ENCODE measurements at places on chromosomes 3 and 15. TPM values are rescaled to one million over a fixed set of nuclear protein-coding genes. Genes with fewer than 3 reads are reported as not detected.

- no peak overlapping the region for H3K4me3 ChIP-seq
- no peaks in the 10 kb centered on the region for H3K27me3 ChIP-seq
- no peak for DNase-seq
- no peaks in the 10 kb centered on the region for H3K36me3 ChIP-seq
- H3K27ac ChIP-seq, result no peak overlapping the region
- H3K4me1 ChIP-seq, result peaks cover 6% of the 10 kb centered on the region
Measured at GRCh38 chr3:119663885-119664284, 3.5 kb upstream of the POPDC2 start.

DNA sequence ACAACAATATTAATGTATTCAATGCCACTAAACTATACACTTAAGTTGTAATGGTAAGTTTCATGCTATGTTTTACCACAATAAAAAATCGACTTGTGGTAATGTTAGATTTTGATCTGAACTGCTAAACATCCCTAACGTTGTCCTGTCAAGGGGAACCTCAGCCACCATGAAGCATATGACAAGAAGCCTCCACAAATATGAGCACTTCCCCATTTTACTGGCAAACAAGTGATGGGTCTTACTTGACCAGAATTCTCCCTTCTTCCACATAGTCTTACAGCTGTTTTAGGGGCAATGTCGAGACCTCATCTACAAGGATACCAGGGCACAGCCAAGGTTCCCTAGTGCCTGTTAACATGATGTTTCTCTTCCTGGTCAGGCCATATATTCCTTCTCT lies 124.2 kb upstream of the ABI3BP start:
- H3K27ac ChIP-seq, result no peak overlapping the region
- no peaks in the 10 kb centered on the region for H3K4me1 ChIP-seq
- no peaks in the 10 kb centered on the region for H3K36me3 ChIP-seq
- H3K27me3 ChIP-seq, result no peaks in the 10 kb centered on the region

DNA sequence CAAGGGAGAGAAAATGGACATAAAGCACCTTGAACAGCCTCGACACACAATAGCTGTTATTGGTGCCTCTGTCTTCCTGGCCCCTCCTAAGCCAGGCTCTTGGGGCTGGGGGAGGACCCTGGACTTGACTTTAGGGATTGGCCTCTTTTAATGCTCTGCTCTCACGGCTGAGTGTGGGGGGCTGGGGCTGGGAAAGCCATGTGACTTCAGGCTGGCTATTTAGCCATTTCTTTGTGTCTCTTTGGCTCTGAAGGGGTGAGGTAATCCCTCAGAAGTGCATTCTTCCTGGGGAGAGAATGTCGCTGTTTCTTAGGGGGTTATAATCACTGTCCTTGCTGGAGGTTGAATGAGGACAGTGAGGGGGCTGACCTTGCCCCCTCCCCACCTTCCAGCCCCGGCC lies 26.2 kb downstream of the MAGEF1 start:
- H3K4me3 ChIP-seq, result no peak overlapping the region
- peak; percentile 28 for DNase-seq
- no peak overlapping the region for H3K27ac ChIP-seq
- H3K4me1 ChIP-seq, result peaks cover 10% of the 10 kb centered on the region

GRCh38 chr15:40290545-40290917 lies 7.7 kb upstream of the ANKRD63 start:
- H3K4me3 ChIP-seq, result no peak overlapping the region
- H3K27me3 ChIP-seq, result no peaks in the 10 kb centered on the region
- no peak for DNase-seq
- no peak overlapping the region for H3K27ac ChIP-seq

HTR3E gene
- total RNA-seq, result not detected

DNA sequence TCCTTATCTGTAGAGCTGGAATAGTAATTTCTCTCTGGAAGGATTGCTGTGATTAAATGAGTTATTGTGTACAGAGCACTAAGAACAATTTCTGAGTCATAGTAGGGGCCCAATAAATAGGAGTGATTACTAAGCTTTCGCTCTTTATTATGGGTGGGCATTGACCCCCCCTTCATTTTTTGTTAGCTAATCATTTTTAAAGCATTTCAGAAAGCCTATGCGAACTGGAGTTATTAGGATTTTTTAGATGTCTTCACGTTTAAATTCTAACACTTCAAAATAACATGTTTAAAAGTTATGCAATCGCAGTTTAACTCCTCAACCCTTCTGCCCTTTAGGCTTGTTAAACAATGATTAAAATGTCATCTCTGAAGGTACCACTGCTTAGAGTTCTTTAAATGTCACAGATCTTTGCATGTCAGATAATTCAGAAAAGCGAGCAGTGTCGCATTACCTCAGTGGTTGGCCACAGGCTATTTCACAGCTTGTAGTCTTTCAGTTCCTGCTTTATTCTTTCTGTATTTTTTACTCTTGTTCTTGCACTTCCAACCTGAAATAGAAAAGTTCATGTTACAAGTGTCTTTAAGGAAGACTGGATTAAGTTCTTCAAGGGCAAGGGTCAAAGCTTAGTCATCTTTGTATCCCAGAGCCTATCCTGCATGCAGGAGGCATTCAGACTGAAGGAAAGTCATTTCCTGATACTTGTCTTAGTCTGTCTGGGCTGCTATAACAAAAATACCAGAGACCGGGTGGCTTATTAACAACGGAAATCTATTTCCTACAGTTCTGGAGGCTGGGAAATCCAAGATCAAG lies 102.9 kb downstream of the FNDC3B start:
- H3K27ac ChIP-seq, result no peak overlapping the region
- H3K27me3 ChIP-seq, result no peaks in the 10 kb centered on the region
- peaks cover 17% of the 10 kb centered on the region for H3K4me1 ChIP-seq
- DNase-seq, result no peak
- H3K4me3 ChIP-seq, result no peak overlapping the region
- no peaks in the 10 kb centered on the region for H3K36me3 ChIP-seq

DNA sequence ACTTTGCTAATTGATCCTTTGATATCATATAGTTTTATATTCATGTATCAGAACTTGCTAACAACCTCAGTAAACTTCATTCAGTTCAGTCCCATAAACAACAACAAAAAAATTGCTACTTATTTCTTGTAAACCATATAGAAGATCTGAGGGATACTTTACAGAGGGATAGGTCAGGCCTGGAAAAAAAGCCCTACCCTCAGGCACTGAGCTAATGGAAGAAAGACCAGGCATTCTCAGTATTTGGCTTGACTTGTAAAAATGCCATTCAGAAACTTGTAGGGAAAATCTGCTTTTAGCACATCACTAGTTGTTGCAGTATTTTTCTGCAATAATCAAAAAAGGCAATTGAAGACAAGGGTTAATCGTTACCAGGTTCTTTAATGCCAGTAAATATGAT lies 33.1 kb downstream of the ARMC8 start:
- H3K36me3 ChIP-seq, result no peaks in the 10 kb centered on the region
- no peaks in the 10 kb centered on the region for H3K4me1 ChIP-seq
- no peak overlapping the region for H3K27ac ChIP-seq

- H3K4me1 ChIP-seq, result no peaks in the 10 kb centered on the region
- DNase-seq, result no peak
- no peak overlapping the region for H3K27ac ChIP-seq
Measured at GRCh38 chr3:113354307-113354706, 87.0 kb downstream of the CFAP44 start.

DNA sequence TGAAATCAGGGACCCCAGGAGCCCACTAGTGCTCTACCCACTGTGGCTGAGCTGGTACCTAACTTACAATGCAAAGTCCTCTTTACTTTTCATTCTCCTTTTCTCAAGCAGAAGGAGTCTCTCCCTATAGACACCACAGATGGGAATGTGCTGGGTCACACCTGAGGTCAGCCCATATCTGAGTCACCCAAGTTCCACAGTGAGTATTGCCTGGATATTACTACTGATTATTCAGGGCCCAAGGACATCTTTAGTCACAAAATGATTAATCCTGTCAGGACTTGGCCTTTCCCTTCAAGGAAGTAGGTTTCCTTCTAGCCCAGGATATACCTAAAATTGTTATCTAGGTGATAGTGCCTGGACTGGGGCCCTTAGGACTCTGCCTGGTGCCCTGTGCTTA lies 1305.2 kb downstream of the SI start:
- H3K4me1 ChIP-seq, result no peaks in the 10 kb centered on the region
- H3K36me3 ChIP-seq, result no peaks in the 10 kb centered on the region
- H3K27me3 ChIP-seq, result no peaks in the 10 kb centered on the region
- H3K27ac ChIP-seq, result no peak overlapping the region
- DNase-seq, result no peak

- H3K4me3 ChIP-seq, result peak overlapping the region; percentile 93
- peak overlapping the region; percentile 95 for H3K27ac ChIP-seq
- H3K36me3 ChIP-seq, result no peaks in the 10 kb centered on the region
- H3K4me1 ChIP-seq, result peaks cover 8% of the 10 kb centered on the region
Measured at GRCh38 chr3:150763841-150764483, 993 bp upstream of the SIAH2 start.

SOX2 gene
- total RNA-seq, result 0.69 TPM

SERINC4 gene
- not detected for total RNA-seq

DNA sequence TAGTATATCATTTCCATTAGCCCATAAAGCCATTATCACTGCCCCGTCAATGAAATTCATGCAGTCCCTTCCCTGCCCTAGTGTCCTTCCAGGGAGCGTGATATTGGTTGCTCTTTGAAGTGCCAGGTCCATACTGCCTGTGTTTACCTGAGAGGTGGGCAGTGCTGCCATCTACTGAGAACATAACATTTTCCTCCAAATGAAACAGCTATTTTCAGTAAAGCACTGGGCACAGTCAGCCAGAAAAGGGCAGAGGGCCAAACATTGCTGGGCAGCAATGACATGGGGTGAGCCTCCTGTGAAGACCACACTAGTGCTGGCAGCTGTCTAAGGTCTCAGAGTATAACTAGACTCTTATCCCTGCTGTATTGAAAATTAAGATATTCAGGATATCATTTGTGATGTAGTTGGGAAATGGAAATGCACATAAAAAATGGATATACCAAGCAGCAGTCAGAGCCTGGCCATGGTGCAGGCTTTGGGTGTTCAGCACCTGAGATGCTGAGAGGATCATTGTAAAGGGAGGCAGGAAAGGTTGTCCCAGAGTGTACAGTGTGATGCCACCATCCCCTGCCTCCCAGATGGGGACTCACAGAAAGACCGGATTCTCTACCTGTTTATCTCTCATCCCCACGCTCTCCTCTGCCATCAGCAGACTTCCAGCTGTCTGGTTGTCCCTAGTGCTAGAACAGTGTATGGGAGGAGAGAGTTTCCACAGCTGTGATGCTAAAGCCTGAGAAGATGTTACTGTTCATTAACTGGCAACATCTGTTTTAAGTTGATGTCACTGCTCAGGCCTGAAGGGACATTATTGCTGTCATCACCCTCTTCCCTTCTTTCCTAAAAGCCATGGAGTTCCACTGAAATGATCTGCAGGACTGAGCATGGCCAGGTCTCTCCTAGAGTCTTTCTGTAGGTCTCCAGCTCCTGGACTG lies 108.8 kb downstream of the ARNT2 start:
- no peaks in the 10 kb centered on the region for H3K36me3 ChIP-seq
- H3K4me3 ChIP-seq, result no peak overlapping the region
- peaks cover 3% of the 10 kb centered on the region for H3K4me1 ChIP-seq
- no peak for DNase-seq
- H3K27ac ChIP-seq, result no peak overlapping the region

GRCh38 chr3:2938711-2939110 lies 171.5 kb downstream of the IL5RA start:
- no peaks in the 10 kb centered on the region for H3K4me1 ChIP-seq
- no peaks in the 10 kb centered on the region for H3K36me3 ChIP-seq
- no peak for DNase-seq
- H3K27ac ChIP-seq, result no peak overlapping the region

VPS33B gene
- 12.6 TPM for total RNA-seq

GRCh38 chr3:122298239-122298638 lies 26.8 kb upstream of the CSTA start:
- H3K27ac ChIP-seq, result no peak overlapping the region
- no peaks in the 10 kb centered on the region for H3K36me3 ChIP-seq
- H3K4me1 ChIP-seq, result peaks cover 8% of the 10 kb centered on the region
- no peak overlapping the region for H3K4me3 ChIP-seq

- H3K27ac ChIP-seq, result no peak overlapping the region
- no peaks in the 10 kb centered on the region for H3K27me3 ChIP-seq
- peak; percentile 14 for DNase-seq
- H3K4me3 ChIP-seq, result no peak overlapping the region
- H3K36me3 ChIP-seq, result no peaks in the 10 kb centered on the region
- H3K4me1 ChIP-seq, result peaks cover 11% of the 10 kb centered on the region
Measured at GRCh38 chr15:75059607-75060006, 36.2 kb downstream of the PPCDC start.

DNA sequence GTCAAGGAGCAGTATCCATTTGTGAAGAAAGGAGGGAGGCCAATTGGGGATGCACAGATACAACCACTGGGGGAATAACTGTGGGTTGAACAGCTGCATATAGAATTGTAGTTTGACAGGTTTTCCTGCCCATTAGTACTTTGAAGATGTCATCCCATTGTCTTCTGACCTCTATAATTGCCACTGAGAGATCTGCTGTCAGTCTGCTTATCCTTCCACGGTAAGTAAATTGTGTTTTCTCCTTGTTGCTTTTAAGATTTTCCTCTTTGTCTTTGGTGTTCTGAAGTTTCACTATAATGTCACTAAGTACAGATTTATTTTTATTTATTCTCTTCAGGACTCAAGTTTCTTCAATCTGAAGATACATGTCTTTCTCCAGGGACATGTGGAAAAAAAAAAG lies 56.6 kb downstream of the MOBP start:
- no peaks in the 10 kb centered on the region for H3K4me1 ChIP-seq
- no peak for DNase-seq
- H3K27me3 ChIP-seq, result no peaks in the 10 kb centered on the region
- H3K4me3 ChIP-seq, result no peak overlapping the region
- H3K27ac ChIP-seq, result no peak overlapping the region

- no peaks in the 10 kb centered on the region for H3K27me3 ChIP-seq
- H3K4me3 ChIP-seq, result no peak overlapping the region
- no peak overlapping the region for H3K27ac ChIP-seq
- H3K36me3 ChIP-seq, result no peaks in the 10 kb centered on the region
Measured at GRCh38 chr3:94614192-94614591, 551.3 kb downstream of the NSUN3 start.

NOX5 gene
- not detected for total RNA-seq

MAPKAPK3 gene
- 30.4 TPM for total RNA-seq

EFHB gene
- total RNA-seq, result 3.7 TPM
